ENCODE measurements at places on chromosomes 1 and 21. TPM values are rescaled to one million over a fixed set of nuclear protein-coding genes. Genes with fewer than 3 reads are reported as not detected.

The HOOK1 gene
- polyA plus RNA-seq = 26.0 TPM

GRCh38 chr1:145877923-145878486 is 7.7 kb downstream of the ANKRD35 start:
- DNase-seq = no peak

The LORICRIN gene
- polyA plus RNA-seq = not detected

The RAB3B gene
- polyA plus RNA-seq = 0.38 TPM

The ACOT11 gene
- polyA plus RNA-seq = 13.4 TPM

The OR2M7 gene
- polyA plus RNA-seq = not detected

The LGR6 gene
- polyA plus RNA-seq = 1.4 TPM

DNA sequence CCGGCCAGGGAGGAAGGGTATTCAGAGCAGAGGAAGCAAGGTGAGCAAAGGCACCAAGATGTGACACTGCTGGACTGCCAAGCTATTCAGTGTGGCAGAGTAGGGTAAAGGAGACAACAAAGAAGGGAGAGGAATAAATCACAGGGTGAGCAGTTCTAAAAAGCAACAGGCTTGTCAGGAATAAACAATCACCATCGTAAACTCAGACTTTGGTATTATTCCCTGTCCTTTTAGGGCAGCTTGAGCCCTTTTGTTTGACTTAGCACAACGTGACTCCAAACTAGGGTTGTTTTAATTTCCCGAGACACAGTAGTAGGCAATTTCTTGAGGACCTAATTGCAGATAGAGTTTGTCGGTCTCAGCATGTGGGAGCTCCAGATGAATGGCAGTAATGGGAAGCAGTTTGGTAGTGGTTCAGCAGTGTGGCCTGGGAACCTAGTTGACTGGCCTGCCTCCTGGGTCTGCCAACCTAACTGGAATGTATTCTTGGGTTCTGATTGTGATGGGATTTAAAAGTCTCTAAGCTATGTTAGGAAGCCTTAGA is 4.3 kb downstream of the CR1L start:
- DNase-seq = no peak

GRCh38 chr1:112673592-112674439 is 643 bp upstream of the MOV10 start:
- no peak for DNase-seq

The DUSP23 gene
- polyA plus RNA-seq = 14.4 TPM

DNA sequence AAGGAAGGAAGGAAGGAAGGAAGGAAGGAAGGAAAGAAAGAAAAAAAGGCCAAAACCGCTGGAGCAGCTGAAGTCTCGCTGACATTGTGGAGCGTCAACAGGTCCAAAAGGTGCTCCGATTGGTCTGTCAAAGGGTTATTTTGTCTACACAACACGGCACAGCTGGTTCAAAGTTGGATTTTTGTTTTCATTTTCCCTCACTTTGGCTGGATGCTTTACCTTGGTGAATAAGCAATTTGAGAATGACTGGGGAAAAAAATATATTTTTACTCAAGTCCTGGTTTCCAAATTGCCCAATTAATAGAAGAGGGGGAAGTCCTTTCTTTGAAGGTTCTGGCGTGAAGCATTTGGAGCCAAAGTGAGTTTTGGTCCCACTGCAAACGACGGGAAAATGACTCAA is 19.3 kb upstream of the PAX7 start:
- DNase-seq = no peak

DNA sequence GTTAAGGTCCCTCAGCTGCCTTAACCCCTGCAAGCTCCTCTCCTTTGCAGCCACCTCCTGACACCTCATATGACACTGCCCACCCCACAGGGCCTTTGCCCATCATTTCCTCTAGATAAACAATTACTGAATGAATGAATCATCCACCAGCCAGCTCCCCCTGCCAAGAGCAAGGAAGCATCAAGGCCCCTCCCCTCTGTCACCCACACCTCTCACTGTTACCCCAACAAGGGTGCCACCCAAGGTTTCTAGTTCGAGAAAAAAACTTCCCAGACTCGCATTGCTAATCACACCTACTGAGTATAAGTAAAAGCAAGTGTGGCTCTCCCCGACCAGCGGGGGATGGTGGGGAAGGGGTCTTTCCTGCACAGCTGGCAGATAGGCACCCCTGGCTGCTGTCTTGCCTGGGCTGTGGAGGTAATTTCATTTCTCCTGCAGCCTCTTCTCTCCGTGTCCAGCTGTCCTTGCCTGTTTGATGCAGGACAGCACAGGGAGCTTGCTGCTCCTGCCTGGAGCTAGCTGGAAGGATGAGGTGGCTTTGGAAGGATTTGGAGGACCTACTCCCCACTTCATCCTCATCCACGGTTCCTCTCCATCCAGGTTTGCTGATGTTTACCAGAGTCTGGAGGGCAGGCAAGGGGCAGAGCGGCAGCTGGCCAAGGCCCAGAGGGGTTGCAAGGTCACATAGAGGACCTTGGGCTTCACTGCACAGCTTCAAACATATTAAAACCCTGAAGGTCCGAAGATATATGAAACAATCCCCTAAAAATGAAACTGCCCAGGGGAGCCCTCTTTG is 33.1 kb upstream of the LBR start:
- DNase-seq = no peak

The PIK3R3 gene
- polyA plus RNA-seq = 22.7 TPM

- DNase-seq = no peak
Measured at GRCh38 chr1:16235944-16236510, 956 bp downstream of the CPLANE2 start.

DNA sequence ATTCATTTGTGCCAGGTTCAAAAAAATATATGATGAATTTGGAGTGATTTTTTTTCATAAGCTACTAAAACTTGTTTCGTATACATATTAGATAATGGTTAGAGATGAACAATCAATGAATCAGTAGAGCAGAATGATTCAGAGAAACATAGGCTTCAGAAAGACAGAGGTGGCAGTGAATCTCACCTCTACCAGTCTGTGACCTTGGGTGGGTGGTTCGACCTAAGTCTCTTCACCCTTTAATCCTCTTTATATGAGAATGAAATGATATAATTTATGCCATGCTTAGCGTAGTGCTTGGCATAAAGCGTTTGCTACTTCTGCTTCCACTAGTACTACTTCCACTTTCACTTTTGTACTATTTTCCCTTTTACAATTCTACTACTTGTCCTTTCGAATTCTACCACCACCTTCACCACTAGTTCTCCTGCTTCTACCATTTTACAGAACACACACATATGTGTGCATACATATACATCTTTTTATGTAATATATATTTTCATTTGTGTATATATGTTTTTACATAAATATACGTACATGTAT is 45.1 kb downstream of the FYB2 start:
- no peak for DNase-seq

The CFAP141 gene
- 3.0 TPM for polyA plus RNA-seq

DNA sequence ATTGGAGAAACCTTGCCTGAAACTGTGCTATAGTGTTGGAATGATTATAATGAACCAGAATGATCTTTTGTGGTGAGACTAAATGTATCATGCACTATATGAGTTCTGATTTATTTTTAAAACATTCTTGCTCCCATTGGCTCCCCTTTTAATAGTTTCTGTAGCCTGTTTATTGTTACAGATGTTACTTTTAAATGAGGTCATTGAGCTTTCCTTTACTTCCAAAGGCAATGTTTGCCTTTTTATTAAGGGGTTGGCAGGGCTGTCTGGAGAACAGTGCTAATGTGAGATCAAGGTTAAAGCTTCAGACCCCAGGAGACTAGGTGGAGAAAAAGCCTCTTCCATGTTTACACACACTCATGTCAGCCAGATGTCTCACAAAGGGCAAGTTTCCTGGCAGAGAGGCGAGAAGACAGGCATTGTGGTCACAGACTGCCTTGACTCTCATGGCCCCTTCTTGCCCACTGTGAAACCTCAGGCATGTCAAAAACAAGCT is 120.6 kb upstream of the RAVER2 start:
- no peak for DNase-seq

DNA sequence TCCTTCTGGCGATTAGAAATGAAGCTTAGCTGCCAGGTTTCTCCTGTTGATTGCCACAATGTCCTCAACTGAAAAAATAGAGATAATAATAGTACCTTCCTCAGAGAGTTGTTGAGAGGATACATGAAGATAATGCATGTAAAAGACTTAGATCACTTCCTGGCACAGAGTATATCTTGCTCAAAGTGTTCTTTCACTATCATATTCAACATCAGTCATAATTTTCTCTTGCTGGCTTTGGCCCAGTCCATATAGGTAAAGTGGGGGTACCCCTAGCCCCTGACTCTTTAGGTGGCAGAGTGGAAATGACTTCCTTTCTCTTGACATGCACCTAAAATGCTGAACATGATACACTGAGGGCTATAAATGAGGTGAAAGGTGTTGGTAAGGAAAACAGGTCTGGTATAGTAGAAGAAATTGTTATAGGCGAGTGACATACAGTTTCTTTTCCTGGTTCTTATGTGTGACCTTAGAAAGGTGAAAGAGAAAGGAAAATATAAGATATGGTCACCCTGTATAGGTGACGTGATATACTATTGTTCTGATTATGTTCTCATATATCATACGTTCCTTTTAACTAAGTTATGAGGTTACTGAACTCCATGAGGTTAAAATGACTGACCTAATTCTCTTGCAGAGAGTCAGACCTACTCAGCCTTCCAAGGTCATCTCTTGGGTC is 209.9 kb upstream of the DEPDC1 start:
- DNase-seq = no peak

GRCh38 chr1:93348104-93348728 is 2.5 kb downstream of the DR1 start:
- peak; percentile 36 for DNase-seq

DNA sequence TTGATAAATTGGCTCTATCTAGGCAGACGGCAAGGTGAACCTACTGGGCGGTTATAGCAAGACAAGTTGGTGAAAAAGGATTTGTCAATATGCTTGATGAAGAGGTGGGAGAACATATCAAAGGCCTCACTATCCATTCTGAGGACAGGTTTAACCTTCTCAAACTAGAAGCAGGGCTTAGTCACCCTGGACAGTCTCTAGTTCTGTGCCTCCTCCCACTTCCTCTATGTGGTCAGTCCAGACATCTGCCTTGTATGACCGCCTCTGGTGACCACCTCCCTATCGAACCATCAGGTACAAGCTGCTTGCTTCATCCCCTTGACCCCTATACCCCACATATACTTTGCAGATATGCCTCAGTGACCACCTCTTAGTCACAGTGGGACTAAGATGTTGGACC is 2.3 kb upstream of the SCYL3 start:
- DNase-seq = no peak

DNA sequence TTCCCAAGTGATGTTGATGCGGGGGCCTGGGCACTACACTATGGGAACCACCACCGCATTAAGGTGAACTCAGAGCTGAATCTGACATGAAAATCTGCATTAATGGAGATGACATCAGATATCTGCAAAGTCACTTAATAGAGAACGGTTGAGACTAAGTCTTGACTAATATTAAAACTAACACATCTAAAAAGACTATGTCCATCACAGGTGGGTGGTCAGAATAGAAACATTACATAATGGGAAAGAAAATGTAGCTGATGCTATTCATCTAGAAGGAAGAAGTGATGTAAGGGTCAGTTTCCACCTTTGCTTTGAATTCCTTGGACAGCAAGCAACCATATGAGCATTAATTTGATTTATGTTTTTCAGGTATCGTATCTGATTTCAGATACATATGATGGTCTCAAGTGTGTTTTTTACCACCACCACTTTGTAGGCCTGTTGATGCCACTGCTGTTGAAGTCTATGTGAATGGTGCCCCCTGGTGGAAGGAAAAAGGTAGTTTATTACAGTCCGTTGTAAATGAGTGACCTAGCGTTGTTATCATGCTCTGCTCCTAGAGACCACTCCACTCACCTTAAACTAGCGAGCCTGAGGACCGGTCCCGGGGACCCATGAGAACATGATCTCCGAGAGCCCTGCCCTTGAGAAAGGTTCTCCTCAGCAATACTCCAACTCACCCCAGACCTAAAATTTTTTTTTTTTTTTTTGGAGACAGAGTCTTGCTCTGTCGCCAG is 73.5 kb downstream of the BACH1 start:
- DNase-seq = peak; percentile 84

The PRAMEF9 gene
- polyA plus RNA-seq = not detected

DNA sequence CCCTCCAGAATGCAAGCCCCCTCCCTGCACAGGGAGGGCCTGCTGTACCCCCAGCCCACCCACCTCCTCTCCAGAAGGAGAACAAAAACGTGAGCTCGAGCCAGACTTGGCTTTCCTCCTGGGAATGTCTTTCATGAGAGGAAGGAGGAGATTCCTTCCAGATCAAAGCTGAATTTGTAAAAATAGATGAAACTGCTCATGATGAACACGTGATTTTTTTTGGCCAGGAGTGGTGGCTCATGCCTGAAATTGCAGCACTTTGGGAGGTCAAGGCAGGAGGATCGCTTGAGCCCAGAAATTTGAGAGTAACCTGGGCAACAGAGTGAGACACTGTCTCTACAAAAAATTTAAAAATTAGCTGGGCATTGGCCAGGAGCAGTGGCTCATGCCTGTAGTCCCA is 21.8 kb downstream of the GPR157 start:
- DNase-seq = peak; percentile 29

- no peak for DNase-seq
Measured at GRCh38 chr1:54919367-54920359, 32.7 kb upstream of the DHCR24 start.

- DNase-seq = no peak
Measured at GRCh38 chr1:115546846-115547245, 94.9 kb upstream of the VANGL1 start.

- no peak for DNase-seq
Measured at GRCh38 chr1:200290010-200290685, 119.7 kb downstream of the ZNF281 start.

The CD52 gene
- 5.9 TPM for polyA plus RNA-seq

- no peak for DNase-seq
Measured at GRCh38 chr1:14108356-14109275, 408.6 kb downstream of the PRDM2 start.

DNA sequence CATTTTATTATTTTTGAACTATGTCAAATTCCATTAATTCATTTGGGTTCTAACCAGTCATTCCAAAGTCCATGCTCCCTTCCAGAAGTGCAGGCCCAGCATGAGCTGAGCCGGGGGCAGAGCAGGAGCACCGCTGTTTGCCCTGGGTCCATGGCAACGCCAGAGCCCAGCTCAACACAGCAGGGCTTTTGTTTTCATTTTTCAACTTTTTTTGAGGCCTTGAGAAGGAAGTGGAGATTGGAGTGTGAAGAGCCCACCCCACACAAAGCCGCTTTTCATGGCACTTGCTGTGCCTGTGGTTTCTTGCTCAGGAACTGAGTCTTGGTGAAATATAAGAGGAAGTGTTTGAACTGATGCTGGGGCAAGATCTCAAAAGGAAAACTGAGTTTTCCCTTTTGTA is 13.2 kb upstream of the PRMT2 start:
- DNase-seq = peak; percentile 50

GRCh38 chr1:107817206-107817605 is 147.8 kb downstream of the VAV3 start:
- DNase-seq = no peak

Data from left lung (tissue), 14 donors.